NCI-H187 treated with DMSO at 0.1 percent for 48 hours (cell line): ENCODE measurements at places on chromosomes 16 and 17.

DNA sequence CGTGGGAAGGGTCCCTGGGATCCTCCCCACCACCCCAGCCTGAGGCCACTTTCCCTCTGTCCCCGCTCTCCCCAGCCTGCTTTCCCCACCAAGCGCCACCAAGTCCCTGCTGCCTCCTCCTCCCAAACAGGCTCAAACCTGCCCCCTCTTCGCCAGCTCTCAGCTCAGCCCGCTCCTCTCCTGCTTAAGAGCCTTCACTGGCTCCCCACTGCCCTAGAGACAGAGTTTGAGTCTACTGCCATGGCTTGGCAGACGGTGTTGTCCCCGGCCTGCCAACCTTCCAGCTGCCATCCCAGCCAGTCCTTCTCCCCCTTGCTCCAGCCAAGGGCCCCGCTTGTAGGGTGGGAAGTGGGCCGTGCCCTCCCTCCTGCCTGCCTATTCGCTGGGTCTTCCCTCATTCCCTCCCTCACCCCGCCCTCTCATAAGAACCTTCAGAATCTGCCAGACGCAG lies 11.1 kb downstream of the IL4R start:
- DNase-seq, result no peak

GRCh38 chr17:15261258-15261801 lies 3.8 kb downstream of the PMP22 start:
- no peak for DNase-seq

- no peak for DNase-seq
These were observed 119.9 kb upstream of the TMEM97 start for GRCh38 chr17:28199115-28199514.

DNA sequence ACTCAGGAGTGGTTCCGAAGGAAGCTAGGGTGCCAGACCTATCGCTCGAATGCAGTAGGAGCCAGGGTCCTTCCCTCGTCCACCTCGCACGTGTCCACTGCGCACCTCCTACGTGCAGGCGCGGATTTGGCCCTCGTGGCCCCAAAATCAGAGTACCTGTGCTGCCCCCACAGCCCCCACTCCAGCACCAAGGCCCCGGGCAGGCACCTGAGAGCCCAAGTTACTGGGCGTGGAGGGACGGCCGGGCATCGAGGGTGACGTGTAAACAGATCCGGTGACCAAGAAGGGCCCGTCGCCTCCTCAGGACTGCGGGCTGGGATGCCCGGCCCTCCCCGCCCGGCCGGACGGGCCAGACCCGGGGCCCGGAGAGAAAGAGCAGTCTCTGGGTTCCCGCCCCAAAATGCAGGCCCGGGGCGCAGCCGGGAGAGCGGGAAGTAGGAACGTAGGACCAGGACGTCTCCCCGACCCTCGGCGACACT lies 492 bp downstream of the SLC25A39 start:
- DNase-seq, result no peak

DNA sequence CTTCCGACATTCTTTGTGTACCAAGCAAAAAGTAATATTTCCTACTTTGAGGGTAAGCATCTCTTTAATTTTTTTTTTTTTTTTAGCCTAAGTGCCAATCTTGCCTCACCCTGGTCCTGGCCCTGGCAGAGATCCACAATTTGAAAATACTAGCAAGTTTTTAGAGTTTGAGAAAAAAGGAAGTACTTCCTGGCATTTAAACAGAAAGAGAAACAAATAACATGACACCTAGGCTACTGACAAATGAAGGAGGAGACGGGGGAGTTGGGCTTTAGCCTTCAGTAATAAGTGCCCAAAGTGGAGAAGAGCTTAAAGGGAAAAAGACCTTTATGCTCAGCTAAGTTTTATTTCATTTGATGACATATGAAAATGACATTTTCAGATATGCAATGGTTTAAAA lies 92.8 kb downstream of the HS3ST3A1 start:
- DNase-seq, result no peak

GRCh38 chr17:76504117-76504516 lies 2.9 kb upstream of the RHBDF2 start:
- DNase-seq, result no peak

DNA sequence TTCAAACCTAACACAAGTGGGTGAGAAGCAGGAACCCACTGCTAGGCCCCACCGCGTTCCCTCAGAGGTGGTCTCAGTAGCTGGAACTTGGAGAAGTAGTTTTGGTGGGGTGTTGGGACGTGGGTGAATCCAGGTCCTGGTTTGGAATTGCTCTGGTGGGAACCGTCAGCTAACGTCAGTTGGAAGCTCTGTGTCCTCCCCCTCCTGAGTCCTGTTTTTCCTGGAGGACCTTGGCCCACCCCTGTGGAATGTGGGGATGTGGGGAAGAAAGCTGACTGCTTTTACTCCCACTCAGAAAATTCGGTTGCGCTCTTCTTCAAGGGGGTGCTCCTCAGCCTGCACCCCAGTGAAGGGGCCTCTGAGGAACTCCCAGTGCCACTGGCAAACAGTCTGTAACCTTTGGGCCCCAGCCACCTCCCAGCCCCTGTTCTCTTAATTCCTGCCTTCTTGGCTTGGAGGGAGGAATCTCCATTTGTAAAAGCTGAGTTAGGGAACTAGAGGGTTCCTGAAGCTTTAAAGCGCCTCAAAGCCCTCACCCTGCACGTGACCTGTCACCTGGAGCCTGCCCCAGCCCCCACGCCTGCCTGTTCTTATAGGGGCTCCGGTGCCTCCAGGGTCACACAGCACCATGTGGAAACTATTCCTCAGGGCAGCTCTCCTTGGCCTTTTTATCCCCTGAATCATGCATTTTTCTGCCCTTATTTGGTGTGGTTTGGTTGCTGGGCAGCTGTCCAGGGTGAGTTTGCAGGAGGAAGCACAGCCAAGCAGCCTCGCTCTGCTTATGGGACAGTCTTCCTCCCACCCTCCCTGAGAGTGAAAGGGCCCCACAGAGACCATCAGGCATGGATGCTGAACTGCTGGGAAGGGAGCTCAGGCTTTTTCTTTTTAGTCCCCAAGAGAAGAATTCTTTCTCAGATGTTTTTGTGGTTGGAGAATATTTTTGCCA lies 16.2 kb upstream of the NAGLU start:
- DNase-seq, result no peak

DNA sequence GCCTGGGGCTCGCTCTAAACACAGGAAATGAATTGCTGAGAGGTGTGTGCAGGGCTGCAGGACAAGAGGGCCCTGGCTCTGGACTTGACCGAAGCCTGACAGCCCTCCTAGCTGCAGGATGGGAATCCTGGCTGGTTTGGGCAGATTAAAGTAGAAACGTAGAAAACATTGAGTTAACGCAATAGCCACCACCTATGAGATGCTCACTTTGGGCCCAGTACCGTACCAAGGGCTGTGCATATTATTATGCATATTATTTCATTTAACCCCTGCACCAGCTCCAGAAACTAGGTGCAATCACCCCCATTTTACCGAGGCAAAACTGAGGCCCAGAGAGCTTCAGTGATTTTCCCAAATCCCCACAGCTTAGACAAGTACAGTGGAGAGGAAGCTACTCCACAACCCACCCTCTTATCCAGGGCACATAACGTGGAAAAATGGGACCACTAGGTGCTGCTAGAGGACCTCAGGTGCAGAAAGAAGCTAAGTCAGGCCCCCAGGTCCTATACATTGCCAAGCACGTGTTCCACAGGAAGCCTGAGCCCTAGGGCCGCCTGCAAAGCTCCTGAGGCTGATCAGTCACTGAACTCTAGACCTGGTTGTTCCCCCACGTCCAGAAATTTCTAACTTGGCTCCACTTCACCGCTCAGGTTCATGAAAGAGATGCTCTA lies 79.2 kb downstream of the MYH11 start:
- DNase-seq, result no peak

DNA sequence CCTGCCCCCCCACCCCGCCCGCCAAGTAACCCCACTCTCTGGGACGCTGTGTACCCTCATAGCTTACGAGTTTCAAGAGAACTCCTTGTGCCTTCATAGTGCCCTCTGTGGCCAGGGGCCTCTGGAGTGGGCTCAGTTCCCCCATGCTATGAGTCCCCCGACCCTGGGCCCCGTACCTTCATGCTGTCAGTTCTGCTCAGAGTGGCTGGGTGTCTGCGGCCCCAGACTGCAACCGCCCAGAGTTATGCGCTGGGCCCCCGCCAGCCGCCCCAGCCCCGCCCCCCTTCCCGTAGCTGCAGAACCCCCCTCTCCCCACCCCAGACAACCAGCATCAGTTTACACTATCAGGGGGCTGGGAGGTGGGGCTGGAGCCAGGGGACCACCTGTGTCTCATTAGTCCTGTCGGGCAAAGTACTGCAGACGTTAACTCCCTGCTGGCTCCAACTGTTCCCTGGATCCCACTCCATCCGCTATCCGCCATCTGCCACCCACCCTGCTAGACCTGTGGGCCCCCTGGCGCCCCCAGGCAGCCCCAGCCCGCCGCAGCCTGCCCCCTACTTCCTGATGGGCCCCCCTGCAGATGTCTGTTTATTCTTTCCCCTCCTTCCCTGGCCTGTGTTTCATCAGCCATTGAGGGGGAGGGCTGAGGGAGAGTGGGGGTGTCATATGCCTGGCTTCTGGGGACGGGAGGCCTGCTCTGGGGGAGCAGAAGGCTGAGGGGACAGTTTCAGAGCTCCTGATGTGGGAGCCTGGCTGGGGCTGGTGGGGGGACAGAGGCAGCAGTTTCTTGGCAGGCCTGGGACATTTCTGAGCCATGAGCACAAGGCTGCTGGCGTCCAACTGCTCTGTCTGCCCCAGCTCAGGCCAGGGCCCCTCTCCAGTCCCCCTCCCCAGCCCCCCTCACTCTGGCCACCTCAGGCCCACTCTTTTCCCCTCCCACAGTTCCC lies at the start of gene MFAP4:
TSS of gene MFAP4 (minus strand) at position 217 of the 947 bp plus-strand sequence. CDS start at position 182, 35 bp downstream.
- no peak for DNase-seq

- no peak for DNase-seq
These were observed 63.8 kb downstream of the COX10 start for GRCh38 chr17:14133104-14133503.

GRCh38 chr17:3879591-3880417 lies 13.0 kb downstream of the CAMKK1 start:
- DNase-seq, result no peak

DNA sequence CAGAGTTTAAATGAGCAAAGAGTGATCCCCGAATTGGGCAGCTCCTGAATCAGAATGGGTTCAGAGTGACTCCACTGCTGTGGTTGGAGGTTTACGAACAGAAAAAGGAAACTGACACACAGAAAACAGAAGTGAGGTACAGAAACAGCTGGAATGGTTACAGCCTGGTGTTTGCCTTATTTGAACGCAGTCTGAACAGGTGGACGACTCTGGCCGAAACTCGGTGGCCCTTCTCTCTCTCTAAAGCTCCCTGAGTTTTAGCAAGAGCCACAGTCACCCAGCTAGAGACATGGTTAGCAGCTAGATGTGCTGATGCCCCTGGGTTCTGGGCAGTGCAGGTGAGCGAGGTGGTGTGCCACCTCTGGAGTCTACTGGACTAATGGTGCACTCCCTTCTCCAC lies 54.2 kb upstream of the ATP2A3 start:
- no peak for DNase-seq

DNA sequence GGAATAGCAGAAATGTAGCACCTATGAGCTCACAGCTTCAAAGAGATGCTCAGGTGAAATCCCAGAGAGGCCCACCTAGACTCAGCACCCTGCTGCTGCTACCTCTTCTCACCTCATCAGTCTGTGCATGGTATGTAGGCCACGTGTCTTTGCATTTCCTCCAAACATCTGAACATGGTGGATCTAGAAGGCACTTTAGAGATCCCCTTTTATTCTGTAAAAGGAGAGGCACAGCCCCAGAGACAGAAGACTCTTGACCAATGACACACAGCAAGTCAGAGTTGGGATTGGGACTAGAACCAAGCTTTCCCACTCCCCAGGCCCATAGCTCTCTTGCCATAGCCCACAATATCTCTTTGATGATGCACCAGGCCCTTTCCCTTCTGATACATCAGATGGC lies 19.4 kb upstream of the NKD1 start:
- DNase-seq, result no peak

DNA sequence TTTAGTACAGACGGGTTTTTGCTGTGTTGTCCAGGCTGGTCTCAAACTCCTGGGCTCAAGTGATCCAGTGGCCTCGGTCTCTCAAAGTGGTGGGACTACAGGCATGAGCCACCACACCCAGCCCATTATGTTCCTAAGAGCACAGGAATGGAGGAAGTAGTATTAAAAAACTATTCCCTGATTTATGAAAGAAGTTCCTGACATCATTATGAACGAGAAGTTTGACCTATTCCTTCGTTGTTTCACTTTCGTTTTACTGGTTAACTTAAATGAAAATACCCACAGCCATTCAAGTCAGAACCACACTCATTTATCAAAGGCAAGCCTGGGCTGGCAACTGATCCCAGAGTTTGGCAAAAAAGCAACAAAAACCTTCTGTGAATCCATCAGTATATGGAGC lies 13.5 kb upstream of the CBX4 start:
- no peak for DNase-seq

DNA sequence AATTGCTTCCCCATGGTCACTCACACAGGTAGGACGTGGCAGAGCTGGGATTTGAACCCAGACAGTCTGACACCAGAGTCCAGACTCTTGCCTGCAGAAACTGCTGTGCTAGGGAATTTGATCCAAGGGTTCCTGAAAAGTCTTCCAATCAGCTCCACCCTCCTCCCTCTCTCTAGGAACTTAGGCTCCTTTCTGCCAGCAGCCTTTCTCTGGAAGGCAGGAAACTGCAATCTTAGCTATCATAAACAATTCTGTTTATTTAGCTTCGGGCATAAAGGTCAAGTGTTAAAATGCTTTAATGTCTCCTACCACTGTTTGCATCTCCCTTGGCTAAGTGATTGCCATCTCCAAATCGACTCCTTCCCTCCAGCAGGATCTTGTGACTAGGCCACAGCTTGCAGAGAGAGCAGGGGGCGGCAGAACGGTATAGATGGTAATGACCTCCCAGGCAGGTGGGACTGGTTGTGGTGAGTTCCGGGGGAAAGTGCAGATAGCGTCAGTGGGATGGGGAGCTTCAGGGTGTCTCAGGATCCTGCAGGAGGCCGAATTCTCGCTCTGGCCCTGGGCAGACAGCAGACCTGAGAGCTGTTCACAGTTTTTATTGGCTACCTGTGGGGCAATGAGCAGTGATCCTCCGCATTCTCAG lies 882.4 kb upstream of the EEF2KMT start:
- no peak for DNase-seq

- DNase-seq, result no peak
These were observed at the start of gene ST6GALNAC2 for GRCh38 chr17:76585649-76586593. TSS of gene ST6GALNAC2 (minus strand) at chr17:76585860. CDS start at chr17:76585808, 52 bp downstream.

DNA sequence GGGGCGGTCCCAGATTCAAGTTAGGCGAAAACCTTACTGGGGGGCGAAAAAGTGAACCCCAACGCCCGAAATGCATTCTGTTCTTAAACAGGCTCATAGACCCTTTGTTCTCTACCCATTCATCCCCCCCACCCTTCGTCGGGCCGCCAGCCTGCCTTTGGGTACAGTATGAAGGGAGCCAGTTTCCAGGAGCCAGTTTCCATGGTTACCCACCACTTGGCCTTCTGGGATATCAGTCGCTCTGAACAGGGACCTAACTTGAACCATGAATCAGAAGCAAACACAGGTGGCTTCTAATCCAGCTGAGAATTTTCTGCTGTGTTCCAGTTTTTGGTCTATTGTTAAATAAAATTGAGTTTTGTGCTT lies 532 bp downstream of the DHX40 start:
- no peak for DNase-seq
